NCI-H524 treated with DMSO at 0.1 percent for 48 hours (cell line): ENCODE measurements at places on chromosomes 7 and 10.

DNA sequence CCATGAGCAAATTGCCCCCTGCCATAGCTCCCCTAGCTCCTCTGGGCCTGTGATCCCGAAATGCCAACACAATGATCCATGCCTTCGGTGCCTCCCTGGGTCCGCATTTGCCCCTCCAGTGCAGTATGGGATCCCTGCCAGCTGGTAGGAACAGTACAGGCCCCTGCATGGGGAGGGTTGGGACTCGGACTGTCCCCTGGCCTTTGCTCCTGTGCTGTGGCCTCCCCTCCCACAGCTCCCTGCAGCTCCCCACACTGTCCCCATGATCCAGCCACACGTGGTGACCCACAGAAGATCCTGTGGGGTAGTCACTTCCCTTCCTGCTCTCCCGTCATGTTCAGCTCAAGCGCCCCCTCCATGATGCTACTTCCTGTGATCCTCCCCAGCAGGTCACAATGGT, 140.3 kb downstream of the MAPK8 start:
- DNase-seq: no peak

GRCh38 chr7:90270431-90271178, 25.6 kb downstream of the CFAP69 start:
- DNase-seq: no peak

GRCh38 chr10:112986544-112987190, 36.6 kb downstream of the TCF7L2 start:
- no peak for DNase-seq

- DNase-seq: no peak
These were observed 75.4 kb downstream of the PROSER2 start for GRCh38 chr10:11898372-11899066.

DNA sequence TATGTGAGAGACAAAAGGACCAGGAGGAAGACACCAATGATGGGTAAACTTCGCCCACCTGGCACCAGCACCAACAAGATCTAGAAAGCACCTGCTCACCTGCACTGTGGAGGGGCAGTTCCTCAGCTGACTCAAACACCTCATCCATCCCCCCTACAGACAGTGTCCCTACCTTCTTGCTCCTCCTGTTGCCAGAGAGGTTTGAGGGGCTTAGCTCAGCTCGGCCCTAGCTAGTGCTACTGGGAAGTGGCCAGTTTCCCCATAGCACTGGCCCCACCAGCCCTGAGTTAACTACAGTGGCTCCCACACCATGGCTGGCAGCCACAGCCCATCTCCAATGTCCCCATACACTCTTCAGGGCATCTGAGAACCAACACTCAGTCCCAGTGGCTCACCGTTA, 70.8 kb downstream of the GRID1 start:
- DNase-seq: no peak

DNA sequence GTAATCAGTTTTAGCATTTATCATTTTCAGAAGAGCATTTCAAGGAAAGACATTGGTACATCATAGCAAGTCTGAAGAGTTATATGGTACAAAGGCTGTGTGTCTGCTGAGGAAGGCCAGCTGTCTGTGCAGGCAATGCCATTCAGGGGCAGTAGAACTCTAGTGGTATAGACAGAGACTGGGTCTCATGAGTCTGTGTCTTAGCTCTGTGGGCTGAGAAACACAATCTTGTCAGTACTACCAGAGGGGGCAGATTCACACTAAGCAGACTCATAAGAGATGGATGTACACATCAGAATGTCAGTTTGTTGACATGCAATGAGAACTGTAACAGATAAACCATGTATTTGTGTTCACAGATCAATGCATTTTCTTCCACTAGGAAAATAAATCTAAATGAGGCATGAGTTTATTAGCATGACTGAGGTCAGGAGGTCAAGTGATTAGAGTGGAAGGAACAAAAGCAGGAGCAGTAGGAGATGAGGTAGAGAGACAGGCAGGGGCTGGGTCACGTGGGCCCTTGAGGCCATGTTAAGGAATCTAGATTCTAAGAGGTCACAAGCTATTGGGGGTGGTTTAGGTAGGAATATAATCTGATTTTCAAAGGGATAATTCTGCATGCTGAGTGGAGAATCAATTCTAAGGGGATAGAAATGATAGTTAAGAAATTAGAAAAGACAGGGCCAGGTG, 7.5 kb upstream of the GGCT start:
- no peak for DNase-seq

GRCh38 chr10:72792288-72792687, 100.3 kb downstream of the MCU start:
- no peak for DNase-seq

DNA sequence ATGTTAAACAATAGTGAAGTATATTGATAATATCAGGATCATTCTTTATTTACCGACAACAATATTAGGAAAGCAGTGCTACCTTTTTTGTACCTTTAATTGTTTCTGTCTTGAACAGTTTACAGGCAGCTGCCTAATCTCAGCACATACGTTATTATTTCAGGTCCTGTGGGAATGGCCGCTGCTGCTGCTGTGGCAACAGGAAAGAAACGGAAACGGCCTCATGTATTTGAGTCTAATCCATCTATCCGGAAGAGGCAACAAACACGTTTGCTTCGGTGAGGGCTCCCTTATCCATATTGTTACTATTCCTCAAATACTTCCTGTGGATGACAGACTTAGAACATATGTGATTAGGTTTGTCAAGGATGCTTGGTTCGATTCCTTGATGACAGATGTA, 59.7 kb downstream of the NRF1 start:
- DNase-seq: no peak

DNA sequence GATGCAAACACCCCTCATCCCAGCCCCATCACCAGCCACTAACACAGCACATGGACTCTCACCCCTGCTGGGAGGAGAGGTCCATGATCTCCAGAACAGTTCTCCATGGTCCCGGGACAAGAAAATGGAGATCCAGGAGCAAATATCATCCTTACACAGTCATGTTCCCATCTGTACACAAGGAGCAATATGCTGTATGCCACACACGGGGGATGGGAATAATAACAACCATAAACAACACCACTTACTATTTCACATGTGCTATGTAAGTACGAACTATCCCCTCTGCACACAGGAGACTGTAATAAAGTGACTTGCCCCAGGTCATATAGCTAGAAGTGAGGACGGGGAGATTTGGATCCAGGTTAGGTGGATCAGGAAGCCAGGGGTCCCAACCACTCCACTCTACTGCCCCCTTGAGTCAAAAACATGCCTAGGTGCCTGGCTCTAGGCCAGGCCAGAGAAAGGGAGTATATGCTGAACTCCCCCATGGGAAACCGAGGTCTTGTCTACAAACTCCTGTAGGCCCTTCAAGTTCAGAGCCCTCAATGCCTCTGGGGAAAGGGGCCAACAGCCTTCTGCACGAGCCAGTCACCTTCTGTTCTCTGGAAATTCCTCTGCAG, 34.1 kb downstream of the LRRC20 start:
- DNase-seq: no peak

GRCh38 chr10:133458710-133459453, 5.1 kb downstream of the SCART1 start:
- DNase-seq: no peak

GRCh38 chr7:155584763-155585531, 38.6 kb upstream of the CNPY1 start:
- no peak for DNase-seq

DNA sequence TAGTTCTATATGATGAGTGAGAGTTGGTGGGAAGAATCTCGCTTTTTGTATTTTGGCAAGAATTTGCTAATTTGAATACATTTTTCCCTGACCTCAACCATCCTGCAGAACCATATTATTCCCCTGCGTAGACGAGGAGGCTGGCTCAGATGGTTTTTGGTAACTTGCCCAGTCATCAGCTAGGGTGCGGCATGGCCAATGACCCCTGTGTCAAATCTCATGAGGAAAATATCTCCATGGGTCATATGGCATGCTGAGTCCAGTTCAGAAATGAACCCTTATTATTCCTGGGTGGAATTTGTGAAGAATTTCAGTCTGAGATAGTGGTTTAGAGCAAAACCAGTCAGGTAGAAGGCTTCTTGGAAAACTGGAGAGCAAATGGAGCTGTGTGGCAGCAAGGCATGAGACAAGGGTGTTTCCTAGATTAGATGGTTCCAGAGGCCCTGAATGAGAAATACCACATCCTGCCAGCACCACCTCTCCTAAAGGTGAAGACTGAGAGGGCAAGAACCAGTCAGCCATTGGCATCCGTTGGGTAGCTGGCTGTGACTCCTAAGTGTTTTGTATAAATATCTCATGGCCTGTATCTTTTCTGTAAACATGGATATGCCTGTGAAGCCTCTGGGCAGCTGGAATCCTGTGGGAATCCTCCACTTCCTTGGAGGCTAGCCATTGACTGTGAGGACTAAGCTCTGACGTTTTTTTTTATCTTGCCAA, 5.8 kb upstream of the UPP1 start:
- no peak for DNase-seq

- no peak for DNase-seq
These were observed 43.3 kb upstream of the FMC1 start for GRCh38 chr7:139297795-139298194.

GRCh38 chr10:2038036-2038435, 300.7 kb upstream of the ADARB2 start:
- DNase-seq: no peak

DNA sequence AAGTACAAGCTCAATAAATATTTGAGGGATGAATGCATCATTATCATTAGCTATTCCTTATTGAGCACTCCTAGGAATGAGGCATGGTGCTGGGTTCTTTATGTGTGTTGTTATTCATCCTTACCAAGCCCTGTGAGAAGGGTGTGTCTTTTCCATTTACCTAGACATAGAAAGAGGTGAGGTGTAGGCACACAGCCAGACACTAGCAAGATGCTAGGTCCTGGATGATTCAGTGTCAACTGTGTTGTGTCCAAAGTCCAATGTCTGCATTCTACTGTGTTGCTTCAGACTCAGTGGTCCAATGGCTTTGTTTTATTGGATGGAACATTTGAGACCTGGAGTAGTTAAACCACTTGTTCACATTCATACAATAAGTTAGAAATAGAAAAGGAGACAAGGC, 605.5 kb downstream of the LRMDA start:
- no peak for DNase-seq

DNA sequence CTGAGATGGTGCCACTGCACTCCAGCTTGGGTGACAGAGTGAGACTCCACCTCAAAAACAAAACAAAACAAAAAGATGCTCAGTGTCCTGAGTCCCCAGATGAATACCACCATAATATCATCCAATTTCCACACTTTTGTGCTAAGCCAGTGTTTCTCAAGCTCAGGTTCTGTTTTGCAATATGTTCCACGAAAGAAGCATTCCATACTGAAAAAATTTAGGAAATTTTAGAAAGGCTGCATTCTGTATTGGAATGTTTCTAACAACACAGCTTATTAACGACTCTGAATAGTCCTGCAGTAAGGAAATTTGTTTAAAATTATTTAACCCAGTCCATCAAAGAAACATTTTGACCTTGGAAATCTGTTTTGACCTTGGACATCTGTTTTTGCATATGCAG, 142.4 kb downstream of the EPC1 start:
- no peak for DNase-seq

- no peak for DNase-seq
These were observed 30.3 kb downstream of the SLC29A3 start for GRCh38 chr10:71349406-71349805.

GRCh38 chr7:24659505-24659904, 86.3 kb downstream of the PALS2 start:
- DNase-seq: no peak

DNA sequence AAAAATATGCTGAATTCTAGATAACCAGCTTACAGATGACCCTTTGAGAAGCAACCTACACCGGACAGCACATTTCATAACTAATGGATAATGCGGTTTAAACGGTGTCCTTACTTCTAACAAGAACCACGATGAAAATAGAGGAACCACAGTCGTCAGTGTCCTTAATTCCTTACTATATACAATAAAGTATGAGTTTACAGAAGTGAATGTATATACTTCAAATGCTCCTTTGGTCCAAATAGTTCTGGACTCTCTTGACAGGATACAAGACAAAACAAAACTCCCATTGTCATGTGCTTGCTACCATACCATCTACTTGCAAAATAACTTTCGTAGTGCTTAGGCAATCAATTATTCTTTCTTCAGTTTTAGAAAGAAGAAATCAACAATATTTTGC, 2.4 kb downstream of the NAMPT start:
- DNase-seq: no peak

GRCh38 chr10:59993931-59994330, 87.6 kb upstream of the CCDC6 start:
- no peak for DNase-seq

DNA sequence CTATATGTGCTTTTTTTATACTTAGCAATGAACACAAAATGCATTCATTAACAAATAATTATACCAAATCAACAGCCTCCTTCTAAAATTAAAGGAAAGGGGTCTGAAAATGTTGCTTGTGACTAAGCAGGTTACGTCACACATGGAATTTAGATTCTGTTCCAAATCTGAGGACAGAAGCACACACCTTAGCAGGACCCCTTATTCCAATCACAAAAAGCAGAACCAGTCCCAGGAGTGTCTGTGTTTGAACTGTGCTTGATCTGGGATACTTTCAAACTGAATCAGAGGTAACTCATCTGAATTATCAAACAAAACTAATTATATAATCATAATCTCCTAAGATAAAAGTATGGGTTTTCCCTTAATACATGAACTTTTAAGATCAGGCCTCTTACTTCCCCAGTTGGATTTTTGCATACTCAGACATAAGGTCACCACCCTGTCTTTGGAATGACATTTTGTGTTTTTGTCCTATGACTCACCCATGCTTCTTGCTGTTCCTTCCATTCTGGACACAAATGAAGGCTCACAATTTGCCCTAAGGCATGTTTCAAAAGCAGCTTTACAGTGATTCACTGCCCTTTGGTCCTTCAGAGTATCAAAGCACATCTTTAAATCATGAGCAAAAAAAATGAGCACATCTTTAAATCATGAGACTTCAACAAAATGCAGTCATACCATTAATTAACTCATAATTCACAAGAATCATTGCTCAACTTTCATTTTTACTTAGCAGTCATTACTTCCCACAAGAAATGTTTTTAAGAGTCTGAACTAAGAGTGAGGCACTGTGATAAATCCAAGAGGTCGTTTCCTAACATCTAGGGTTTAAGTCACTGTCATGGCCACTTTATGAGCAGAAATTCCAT, 35.5 kb downstream of the SEMA3C start:
- DNase-seq: no peak

GRCh38 chr10:70902661-70903261, 14.4 kb upstream of the PCBD1 start:
- DNase-seq: no peak

- DNase-seq: no peak
These were observed 446.0 kb downstream of the SUGCT start for GRCh38 chr7:40580776-40581175.

DNA sequence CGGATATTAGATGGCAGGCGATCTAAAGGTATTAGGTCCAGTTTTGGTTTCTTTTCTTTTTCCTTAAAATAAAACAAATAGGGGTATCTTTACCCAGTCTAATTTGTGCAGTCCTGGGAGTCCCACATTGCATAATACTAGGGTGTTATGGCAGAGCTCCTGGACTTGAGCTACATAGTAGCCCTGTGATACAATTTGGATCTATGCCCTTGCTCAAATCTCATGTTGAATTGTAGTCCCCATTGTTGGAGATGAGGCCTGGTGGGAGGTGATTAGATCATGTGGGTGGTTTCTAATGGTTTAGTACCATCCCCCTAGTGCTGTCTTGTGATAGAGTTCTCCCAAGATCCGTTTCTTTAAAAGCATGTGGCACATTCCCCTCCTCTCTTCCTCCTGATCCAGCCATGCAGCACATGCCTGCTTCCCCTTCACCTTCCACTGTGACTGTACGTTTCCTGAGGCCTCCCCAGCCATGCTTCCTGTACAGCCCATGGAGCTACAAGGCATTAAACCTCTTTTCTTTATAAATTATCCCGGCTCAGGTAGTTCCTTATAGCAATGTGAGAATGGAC, 141.9 kb downstream of the RPS24 start:
- no peak for DNase-seq
